Effector memory CD8-positive, alpha-beta T cell (primary cell): ENCODE measurements at places on chromosomes 16 and 17.

- H3K36me3 ChIP-seq, result peaks cover 4% of the 10 kb centered on the region
- DNase-seq, result no peak
- H3K4me1 ChIP-seq, result peaks cover 8% of the 10 kb centered on the region
- H3K4me3 ChIP-seq, result no peak overlapping the region
Observed at GRCh38 chr16:10325783-10326543, 59.9 kb upstream of the ATF7IP2 start.

DNA sequence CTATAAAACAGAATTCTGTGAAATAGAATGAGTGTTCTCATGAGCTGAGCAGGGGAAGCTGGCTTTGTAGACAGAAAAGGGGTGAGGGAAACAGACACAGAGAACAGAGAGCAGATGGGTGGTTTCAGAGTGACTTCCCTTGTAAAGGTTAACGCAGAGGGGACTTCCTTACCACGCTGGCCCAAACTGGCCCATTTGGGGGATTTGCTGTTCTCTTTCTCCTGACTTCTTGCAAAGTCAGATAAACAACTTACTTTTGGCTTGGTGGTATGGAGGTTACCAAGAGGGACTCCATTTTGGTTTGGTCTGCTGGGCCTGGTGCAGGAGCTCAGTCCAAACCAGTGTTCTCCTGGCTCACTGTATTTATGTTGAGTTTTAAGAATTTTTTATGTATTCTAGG lies 48.4 kb downstream of the SEC14L1 start:
- H3K4me1 ChIP-seq, result peaks cover 19% of the 10 kb centered on the region

DNA sequence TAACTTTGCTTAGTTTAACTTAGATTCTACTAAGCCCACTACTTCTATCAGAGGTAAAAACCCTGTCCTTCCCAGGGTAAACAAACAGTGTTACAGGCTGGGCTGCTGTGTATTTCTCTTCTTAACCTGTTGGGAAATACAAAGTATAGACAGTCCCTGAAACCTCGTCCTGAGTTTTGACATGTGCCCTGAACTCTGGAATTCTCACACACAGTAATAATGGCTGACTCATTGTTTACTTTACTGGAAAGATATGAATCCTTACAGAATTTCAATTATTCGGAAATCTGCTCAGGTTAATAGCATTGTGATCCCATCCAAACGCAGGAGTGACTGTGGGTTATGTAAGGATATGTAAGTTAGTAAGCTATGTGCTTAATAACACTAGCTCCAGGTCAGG lies 199.1 kb downstream of the TMEM114 start:
- H3K4me1 ChIP-seq, result no peaks in the 10 kb centered on the region
- H3K27me3 ChIP-seq, result no peaks in the 10 kb centered on the region

GRCh38 chr17:63774141-63774968 lies at the start of gene DDX42:
TSS of gene DDX42 (plus strand) at chr17:63774170. CDS start at chr17:63787050, 12,880 bp downstream.
- H3K4me1 ChIP-seq, result peaks cover 60% of the 10 kb centered on the region
- H3K27ac ChIP-seq, result peak within 1 kb of the TSS; percentile 96
- H3K4me3 ChIP-seq, result peak within 1 kb of the TSS; percentile 96
- DNase-seq, result peak; percentile 7

DNA sequence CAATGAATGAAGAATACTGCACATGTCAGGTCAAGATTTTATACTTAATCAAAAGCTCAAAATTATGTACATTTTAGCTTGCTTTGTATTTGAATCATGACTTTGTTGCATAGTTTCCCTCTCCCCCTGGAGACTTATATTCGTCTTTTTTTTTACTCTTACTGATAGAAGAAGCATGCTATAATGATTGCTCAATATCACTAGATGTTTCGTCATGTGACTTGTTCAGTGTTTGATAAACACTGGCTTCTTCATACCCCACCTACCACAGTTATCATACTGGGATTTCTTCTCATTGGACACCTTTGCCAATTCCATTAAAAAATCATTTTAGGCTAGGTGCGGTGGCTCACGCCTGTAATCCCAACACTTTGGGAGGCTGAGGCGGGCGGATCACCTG lies 148.7 kb downstream of the FTO start:
- H3K4me1 ChIP-seq, result peaks cover 2% of the 10 kb centered on the region
- no peaks in the 10 kb centered on the region for H3K36me3 ChIP-seq
- DNase-seq, result no peak
- no peaks in the 10 kb centered on the region for H3K27me3 ChIP-seq
- H3K4me3 ChIP-seq, result no peak overlapping the region

DNA sequence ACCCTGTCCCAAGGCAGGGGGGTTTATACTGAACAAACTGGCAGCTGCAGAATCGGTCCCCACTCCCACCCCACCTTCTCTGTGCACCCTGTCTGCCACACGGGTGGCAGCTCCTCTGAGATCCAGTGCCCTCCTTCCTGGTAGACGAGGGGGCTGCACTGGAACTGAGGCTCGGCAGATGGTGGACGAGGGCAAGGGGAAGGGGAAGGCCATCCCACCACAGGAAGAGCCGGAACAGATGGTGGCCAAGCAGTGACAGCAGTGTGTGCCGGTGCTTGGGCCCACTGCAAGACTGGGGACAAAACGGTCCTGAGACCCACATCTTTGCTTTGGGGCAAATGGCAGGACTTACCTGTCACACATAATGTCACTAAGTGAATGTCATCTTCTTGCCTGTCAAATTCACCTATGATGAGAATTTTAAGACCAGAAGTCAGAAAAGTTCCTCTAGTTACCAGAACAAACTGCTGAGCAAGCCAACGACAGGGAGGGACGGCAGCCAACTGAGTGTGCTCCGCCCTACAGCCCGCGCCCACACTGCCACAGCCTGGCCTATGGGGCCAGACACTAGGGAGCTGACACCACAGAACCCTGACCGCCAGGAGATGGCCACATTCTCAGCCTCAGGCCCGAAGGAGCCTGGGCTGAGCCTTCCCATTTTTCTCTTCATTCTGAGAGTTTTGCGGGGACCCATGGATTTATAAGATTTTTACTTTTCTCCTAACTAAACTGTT lies 14.4 kb downstream of the NTAN1 start:
- H3K4me3 ChIP-seq, result no peak overlapping the region
- H3K36me3 ChIP-seq, result peaks cover 42% of the 10 kb centered on the region
- no peak for DNase-seq
- H3K27me3 ChIP-seq, result no peaks in the 10 kb centered on the region
- H3K4me1 ChIP-seq, result peaks cover 3% of the 10 kb centered on the region

DNA sequence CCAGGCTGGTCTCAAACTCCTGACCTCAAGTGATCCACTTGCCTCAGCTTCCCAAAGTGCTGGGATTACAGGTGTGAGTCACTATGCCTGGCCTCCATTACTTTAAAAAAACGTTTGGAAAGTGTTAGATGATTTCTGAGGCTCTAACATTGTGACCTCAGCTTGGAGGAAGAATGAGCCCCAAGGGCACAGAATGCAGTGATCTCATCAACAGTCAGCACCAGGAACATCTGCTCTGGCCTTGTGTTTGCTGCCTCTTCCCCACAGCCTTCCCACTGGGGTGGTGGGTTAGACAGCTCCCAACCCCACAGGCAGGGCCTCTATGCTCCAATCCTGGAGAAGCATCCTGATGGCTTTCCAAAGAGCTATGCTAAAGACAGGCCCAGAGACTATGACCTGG lies 37.7 kb upstream of the SREBF1 start:
- no peak for DNase-seq
- no peak overlapping the region for H3K27ac ChIP-seq
- H3K4me3 ChIP-seq, result no peak overlapping the region
- no peaks in the 10 kb centered on the region for H3K4me1 ChIP-seq
- H3K36me3 ChIP-seq, result peaks cover 14% of the 10 kb centered on the region

- peaks cover 3% of the 10 kb centered on the region for H3K4me1 ChIP-seq
- H3K4me3 ChIP-seq, result no peak overlapping the region
- H3K36me3 ChIP-seq, result peaks cover 4% of the 10 kb centered on the region
- DNase-seq, result no peak
- H3K27me3 ChIP-seq, result peaks cover 4% of the 10 kb centered on the region
Observed at GRCh38 chr17:39872751-39873150, 4.7 kb downstream of the ZPBP2 start.

- H3K27ac ChIP-seq, result no peak overlapping the region
- peak; percentile 80 for DNase-seq
- peaks cover 6% of the 10 kb centered on the region for H3K4me1 ChIP-seq
- H3K27me3 ChIP-seq, result no peaks in the 10 kb centered on the region
Observed at GRCh38 chr16:728131-728889, 1.4 kb downstream of the HAGHL start.

DNA sequence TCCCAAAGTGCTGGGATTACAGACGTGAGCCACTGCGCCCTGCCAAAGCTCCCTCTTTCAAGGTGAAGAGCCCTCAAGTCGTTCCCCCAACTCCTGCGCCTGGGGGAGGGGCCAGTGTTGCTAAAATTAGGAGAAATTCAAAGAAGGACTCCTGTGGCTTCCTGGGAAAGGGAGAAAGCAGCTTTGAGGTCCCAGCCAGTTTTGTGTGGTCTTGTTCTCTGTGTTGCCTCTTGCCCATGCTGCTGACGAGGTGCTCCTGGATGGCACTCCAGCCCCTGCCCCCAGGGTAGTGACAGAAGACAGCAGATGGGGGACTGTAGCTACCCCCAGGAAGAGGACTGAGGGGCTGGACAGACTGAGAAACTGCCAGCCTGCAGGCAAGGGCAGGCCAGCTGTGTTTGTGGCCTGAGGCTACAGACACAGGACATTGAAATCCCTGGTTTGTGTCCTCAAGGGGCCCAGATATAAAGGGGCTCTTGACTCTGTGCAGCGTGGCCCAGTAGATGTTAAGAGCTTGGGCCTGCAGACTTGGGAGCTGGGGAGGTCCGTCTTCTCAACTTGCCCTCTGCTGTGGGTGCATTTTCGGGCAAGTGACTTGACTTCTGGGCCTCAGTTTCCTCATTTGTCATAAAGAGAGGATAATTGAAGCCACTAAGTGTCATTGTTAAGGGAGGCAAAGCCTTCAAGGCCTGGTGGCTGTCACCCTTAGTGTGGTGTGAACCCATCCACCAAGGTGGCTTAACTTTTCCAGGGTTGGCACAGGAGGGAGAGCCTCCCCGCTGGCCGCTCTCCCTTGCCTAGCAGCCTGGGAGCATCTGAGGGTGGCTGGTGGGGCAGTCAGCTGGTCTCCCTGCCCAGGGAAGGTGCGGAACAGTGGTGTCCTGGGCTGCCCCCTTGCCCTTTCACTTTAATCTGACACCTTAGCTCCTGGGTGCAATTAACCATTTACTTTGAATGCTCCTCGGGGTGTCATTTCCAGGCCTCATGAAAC lies 4.1 kb downstream of the UBALD2 start:
- H3K4me3 ChIP-seq, result peak overlapping the region; percentile 91
- H3K27ac ChIP-seq, result peak overlapping the region; percentile 95
- H3K27me3 ChIP-seq, result no peaks in the 10 kb centered on the region
- DNase-seq, result no peak
- peaks cover 52% of the 10 kb centered on the region for H3K4me1 ChIP-seq
- peaks cover 91% of the 10 kb centered on the region for H3K36me3 ChIP-seq

DNA sequence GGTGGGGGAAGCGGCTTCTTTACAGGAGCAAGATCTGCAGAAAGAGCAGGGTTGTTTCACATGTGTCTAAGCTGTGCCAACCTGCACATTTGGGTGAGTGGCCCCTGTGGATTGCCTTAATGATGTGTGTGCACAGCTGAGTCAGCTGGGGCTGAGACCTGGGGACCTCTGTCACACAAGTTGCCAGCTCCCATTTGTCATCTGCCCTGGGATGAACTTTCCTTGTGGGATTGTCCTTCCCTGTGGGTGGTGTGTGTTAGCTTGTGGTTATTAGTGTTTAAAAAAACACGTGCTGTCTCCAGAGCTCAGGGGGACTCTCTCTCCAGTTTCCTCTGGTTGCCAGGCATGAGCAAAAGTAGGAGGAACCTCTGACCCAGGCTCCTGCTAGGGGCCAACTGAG lies 400.5 kb upstream of the CCL2 start:
- no peaks in the 10 kb centered on the region for H3K36me3 ChIP-seq
- DNase-seq, result no peak
- peaks cover 50% of the 10 kb centered on the region for H3K27me3 ChIP-seq

GRCh38 chr16:68590201-68590994 lies 51.3 kb downstream of the ZFP90 start:
- H3K4me3 ChIP-seq, result no peak overlapping the region
- peaks cover 4% of the 10 kb centered on the region for H3K4me1 ChIP-seq
- DNase-seq, result peak; percentile 37
- no peak overlapping the region for H3K27ac ChIP-seq

DNA sequence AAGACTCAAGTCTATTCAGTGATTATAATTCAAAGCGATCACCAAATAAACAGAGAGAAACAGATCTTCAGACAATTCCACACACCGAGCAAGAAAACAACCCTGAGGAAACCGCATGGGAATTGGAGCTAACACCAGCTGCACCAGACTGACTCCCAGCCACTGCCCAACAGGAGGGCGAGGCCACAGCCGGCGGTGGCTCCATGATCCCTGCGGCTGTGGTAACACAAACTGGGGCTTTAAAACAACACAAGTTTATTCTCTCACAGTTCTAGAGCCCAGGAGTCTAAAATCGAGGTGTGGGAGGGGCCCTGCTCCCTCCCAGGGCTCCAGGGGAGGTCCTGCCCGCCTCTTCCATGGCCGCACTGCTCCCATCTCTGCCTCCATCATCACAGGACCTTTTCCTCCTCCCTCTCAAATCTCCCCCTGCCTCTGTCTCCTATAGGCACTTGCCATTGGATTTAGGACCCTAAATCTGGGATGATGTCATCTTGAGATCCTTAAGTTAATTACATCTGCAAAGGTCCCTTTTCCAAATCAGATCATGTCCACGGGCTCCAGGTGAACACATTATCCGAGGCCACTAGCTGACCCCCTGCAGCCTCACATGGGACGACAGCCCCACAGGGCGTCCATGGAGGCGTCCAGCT lies 9.7 kb upstream of the HEXD start:
- H3K4me1 ChIP-seq, result peaks cover 3% of the 10 kb centered on the region

- no peak for DNase-seq
- H3K27ac ChIP-seq, result no peak overlapping the region
- H3K27me3 ChIP-seq, result no peaks in the 10 kb centered on the region
- H3K36me3 ChIP-seq, result peaks cover 5% of the 10 kb centered on the region
Observed at GRCh38 chr16:2095315-2095853, 40.3 kb downstream of the PKD1 start.

DNA sequence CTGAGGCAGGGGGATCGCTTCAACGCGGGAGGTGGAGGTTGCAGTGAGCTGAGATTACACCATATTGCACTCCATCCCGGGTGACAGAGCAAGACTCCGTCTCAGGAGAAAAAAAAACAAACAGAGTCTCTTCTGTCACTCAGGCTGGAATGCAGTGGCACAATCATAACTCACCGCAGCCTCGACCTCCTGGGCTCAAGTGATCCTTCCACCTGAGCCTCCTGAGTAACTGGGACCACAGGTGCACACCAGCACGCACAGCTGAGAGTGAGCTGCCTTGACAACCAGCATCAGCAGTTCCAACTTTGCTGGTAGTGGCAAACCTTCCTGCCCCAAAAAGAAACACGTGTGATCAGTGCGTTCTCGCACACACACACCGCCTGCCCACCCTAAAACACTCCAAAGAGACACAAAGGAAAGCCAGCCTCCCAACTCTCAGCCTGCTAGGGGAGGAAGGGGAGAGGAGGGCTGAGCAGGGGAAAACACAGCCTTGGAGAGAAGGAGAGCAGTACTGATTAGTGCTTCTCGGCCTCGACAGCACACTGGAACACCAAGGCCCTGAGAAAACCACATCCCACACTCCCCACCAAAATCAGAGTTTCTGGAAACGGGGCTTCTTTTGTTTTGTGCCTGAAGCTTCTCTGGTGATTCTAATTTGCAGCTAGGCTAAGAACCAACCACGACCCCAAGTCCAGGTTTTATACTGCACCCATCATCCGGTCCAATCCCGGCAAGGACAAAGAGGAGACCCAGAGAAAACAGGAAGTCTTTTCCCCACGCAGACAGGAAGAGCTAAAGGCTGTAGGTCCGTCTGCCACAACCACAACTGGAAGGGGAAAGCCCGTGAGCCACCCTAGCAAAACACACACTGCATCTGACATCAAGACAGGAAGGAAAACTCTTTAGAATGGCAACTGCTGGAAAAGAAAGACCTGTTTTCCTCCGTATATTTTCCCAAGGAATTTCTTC lies 28.8 kb downstream of the ZCCHC14 start:
- no peaks in the 10 kb centered on the region for H3K27me3 ChIP-seq
- H3K27ac ChIP-seq, result peak overlapping the region; percentile 90
- peaks cover 12% of the 10 kb centered on the region for H3K36me3 ChIP-seq
- peaks cover 23% of the 10 kb centered on the region for H3K4me1 ChIP-seq
